ENCODE measurements at places on chromosomes 2 and 18.

DNA sequence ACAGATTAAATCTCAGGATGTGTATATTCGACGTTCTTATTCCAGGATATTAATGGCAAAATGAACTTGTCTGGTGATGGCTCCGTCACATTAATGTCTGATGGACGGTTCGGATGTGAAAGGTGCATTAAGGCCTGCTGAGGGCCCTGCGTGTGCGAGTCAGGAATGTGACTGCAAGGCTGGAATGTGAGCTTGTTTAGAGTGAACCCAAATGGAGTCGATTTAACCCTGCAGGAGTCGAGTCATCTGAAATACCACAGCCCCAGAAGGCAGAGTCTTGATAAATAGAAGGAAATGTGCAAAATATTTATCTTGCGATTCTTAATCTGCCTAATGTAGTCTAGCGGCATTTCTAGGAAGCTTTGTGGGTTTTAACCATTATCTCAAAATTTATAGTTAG lies 44.3 kb downstream of the RDH14 start:
- no peak for DNase-seq

GRCh38 chr2:97851172-97851571 lies 137.8 kb downstream of the ZAP70 start:
- DNase-seq = no peak

DNA sequence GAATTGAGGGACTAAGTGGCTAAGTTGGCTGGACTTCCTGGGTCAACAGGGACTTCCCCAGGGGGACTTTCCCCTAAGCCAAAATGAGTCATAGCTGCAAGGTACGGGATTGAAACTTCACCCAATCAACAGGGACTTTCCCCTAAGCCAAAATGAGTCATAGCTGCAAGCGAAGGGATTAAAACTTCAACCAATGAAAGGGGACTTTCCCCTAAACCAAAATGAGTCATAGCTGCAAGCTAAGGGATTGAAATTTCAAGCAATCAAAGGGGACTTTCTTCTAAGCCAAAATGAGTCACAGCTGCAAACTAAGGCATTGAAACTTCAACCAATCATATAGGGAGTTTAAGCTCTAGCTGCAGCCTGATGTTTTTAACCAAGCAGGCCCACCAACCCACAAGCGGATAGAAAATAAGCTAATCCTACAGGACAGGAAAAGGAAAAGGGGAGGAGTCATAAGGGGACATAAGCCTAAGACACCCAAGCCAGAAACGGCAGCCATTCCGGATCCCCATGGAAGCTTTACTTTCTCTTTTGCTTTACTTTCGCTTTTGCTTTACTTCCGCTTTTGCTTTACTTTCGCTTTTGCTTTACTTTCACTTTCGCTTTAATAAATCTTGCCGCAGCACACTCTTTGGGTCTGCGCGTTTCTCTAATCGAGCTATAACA lies 1375.4 kb upstream of the CELF4 start:
- DNase-seq = peak; percentile 29

DNA sequence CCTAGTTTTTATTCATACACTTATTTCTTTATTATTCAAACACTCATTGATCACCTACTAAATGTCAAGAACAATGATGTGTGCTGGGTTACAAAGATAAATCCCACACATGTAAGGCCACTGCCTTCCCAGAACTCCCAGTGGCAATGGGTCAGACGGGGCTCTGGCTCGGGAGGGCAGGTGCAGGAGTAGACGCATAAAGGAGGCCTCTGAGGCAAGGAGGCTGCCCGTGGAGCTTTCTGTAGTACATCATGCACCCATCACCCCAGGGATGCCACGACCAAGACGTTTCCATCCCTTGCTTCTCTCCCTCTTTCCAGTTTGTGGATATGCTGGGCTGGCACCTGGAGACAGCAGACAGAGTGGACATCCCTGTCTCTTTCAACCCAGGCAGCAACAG lies 153.2 kb upstream of the TTC39C start:
- DNase-seq = no peak
